ENCODE measurements at places on chromosomes 3 and 15.

DNA sequence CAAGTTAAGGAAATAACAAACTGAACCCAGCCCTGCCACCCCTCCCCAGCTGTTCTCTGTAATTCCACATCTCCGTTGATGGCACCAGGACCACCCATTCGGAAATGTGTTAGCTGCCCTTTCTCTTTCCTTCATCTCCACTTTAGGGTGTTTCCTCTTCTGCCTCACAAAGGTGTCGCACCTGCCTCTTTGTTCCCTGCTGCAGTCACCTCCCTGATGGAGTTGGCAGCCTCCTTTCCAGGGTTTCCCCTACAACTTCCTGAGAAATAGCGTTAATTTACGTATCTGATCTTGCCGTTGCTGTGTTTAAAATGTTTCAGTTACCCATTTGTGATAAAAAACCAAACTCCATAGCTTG, 57.3 kb downstream of the GPR171 start:
- no peak for DNase-seq

- no peak for DNase-seq
These were observed 352.0 kb upstream of the COL8A1 start for GRCh38 chr3:99286266-99286845.

- DNase-seq = no peak
These were observed 16.8 kb downstream of the PLA2G4F start for GRCh38 chr15:42139596-42139995.

DNA sequence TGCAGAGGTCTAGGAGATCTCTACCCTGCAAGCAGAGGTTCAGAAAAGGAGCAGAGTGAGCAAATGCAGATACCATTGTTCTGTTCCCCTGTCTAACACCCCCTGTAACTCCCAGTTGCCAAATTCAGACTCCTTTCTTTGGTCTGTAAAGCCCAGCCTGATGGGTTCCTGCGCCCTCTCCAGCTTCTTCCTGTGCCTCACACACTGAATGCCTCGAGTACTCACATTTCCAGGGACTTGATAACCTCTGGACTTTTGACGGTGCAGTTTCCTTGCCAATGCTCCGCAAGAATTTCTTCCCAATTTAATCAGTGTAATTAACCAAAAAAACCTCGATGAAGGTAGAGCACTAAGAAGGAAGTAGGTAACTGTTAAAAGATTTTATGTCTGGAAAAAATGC, 19.3 kb downstream of the PDE8A start:
- no peak for DNase-seq

DNA sequence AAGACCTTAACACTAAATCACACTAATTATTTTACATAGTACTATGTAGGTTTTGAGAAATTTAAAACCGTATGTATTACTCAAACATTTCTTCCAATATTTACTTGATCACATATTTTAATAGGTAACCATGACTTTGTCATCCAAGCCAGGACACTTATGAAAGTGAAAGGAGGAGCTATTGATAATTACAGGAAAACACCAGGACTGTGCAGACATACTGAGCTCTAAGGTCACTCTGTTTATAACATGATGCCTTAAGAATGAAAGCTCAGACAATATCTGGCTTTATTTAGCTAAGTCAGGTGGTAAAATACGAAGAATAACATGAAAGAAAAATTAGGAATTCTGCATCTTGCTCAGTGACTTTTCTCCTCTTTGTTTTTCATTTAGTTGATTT, 216.0 kb upstream of the NANOGP8 start:
- DNase-seq = no peak

GRCh38 chr3:178520451-178520850, 15.8 kb upstream of the KCNMB2 start:
- no peak for DNase-seq

- DNase-seq = no peak
These were observed 328.7 kb downstream of the ZBBX start for GRCh38 chr3:167051421-167051820.

DNA sequence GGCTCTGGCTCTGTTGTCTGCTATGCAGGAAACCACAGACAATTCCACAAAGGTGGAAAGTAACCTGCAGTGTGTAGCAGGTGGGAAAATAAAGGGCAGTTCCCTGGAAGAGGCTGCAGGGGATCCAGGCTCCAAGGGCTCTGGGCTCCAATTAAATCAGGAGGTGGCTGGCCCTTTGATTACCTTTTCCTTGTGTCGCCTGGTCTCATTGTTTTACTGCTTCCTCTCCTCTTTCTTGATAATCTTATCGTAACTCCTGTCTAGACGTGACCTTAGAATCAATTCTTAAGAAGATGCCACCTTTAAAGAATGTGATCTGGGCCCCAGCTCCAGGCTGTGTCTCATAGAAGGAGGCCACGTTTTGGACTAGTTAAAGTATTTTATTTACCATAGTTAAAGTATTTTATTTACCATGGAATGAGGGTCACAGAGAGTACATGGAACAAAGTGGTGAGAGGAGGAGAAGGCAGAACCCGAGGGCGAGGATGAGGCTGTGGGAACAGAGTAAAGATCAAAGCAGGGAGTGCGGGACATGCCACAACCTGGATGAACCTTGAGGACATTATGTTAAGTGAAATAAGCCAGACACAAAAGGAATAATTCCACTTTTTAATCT, 237.5 kb upstream of the STT3B start:
- DNase-seq = no peak

- no peak for DNase-seq
These were observed 149.6 kb upstream of the TLE3 start for GRCh38 chr15:70247281-70247680.

DNA sequence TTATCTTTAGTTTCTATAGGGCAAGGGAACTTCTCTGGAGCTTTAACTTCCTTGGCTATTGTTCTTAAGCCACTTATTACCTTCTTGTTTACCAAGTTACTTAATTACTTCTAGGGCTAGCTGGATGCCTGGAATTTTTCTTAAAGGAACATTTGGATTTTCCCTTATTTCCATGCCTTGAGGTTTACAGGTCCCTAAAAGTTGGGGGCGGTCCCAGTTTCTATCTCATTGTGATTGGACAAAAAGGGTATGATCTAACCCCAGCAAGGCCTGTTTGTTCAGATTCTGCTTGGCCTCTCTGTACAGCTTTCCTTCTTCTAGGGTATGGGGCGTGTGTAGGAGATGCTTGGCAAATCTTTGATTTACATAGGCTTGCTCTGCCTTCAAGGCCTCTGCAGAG, 17.4 kb downstream of the PDHB start:
- DNase-seq = no peak

- no peak for DNase-seq
These were observed 7.8 kb downstream of the MFSD1 start for GRCh38 chr3:158809642-158810041.

- DNase-seq = no peak
These were observed 3.7 kb upstream of the GRM2 start for GRCh38 chr3:51703068-51703760.

GRCh38 chr3:173800154-173800553, 402.6 kb downstream of the NLGN1 start:
- no peak for DNase-seq

DNA sequence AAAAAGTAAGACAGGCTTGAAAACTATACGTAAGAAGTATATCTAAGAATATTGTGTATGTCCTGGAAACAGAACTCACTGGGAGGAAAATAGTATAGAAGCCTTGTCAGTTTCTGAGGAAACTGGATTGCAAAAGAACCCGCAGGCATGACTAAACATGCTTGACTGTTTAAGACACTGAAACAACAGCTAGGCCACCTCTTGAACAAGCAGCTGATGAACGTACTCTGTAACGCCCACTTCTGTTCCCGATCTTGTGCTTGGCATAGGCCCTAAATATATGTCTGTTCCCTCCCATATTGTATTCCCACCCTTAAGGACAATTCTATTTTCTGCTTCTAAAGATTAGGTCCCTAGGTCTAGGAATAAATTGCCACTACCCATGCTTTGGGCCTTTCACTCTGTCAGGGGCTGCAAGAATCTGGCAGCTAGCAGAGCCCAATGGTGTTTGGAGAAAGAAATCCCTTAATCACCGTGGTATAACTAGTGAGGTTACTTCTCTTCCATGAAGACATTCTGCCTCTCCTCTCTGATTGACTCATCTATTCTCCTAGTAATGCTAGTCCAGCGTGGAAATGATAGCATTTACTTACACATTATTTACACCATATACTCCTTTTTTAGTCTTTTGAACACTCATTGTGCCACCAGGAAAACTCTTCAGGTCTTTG, 46.2 kb downstream of the CD200 start:
- DNase-seq = no peak

- no peak for DNase-seq
These were observed 534.2 kb downstream of the ZIC1 start for GRCh38 chr3:147943265-147943945.

- no peak for DNase-seq
These were observed 78.5 kb downstream of the TMCO5A start for GRCh38 chr15:38012894-38013293.

- no peak for DNase-seq
These were observed 4.0 kb downstream of the TEX9 start for GRCh38 chr15:56369234-56369633.

DNA sequence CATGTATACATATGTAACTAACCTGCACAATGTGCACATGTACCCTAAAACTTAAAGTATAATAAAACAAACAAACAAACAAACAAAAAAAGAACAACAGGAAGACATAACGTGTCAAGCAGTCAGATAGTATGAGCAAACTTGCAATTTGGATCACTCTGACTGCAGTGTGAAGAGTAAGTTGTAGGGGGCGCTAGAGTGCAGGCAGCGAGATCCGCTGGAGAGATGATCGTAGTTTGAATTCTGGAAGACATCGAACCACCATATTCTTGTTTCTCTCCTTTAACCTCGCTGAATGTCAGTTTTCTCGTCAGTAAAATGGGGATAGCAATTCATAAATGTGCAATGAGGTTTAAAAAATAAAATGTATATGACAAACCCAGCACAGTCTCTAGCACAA, 165.2 kb upstream of the LMCD1 start:
- DNase-seq = no peak

- no peak for DNase-seq
These were observed 115.1 kb upstream of the FAM174B start for GRCh38 chr15:92770641-92771040.

DNA sequence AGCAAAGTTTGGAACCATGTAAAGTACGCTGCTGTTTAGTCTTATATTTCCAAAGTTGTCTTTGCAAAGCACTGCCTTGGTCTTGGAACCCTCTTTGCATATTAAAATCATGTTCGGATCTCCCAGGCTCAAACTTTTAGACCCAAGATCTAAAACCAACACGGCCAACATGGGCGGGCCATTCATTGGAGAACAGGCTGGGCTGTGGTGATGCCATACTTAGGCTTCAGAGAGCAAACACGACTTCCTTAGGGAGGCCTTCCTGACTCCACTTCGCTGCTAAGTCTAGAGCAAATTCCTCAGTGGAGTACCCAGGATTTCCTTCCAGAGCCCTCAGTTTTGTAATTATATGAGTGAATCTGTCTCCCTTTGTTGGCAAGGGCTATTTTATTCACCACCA, 3.5 kb downstream of the MAN2C1 start:
- no peak for DNase-seq

GRCh38 chr3:2727610-2728318, 382.4 kb downstream of the IL5RA start:
- DNase-seq = no peak

DNA sequence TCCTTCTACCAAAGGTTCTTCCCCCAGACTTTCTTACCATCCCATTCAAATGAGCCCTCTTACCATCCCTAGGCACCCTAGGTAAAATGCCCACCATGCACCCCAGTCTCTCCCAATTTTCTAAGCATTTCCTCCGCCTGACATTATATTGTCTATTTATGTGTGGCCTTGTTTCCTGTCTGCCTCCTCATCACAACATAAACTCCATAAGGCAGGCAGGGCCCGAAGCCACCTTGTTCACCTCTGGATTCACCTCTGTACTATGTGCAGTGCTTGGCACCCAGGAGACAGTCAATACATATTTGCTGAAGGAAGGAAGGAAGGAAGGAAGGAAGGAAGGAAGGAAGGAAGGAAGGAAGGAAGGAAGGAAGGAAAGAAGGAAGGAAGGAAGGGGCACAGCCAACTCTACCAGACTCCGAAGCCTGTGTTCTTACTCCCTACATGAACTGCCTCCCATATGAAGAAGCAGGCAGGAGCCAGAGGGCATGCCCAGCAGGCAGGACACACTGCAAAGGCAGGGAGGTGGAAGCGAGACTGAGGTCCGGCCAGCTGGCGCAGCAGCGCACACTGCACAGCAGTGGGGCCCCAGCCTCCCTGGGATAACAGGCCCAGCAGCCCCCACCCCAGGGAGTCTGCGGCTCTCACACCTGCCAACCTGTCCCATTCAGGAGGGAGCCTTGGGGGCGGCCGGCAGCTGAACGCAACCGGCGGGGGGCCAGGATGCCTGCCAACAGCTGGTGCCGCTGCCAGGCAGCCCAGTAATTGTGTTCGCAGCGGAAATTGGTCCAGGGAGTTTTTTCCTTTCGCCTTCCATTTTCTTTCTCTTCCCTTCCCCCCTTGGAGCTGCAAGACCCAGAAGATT, 106.0 kb upstream of the LINGO1 start:
- DNase-seq = no peak

GRCh38 chr3:49790626-49791411, 4.5 kb upstream of the IP6K1 start:
- no peak for DNase-seq

DNA sequence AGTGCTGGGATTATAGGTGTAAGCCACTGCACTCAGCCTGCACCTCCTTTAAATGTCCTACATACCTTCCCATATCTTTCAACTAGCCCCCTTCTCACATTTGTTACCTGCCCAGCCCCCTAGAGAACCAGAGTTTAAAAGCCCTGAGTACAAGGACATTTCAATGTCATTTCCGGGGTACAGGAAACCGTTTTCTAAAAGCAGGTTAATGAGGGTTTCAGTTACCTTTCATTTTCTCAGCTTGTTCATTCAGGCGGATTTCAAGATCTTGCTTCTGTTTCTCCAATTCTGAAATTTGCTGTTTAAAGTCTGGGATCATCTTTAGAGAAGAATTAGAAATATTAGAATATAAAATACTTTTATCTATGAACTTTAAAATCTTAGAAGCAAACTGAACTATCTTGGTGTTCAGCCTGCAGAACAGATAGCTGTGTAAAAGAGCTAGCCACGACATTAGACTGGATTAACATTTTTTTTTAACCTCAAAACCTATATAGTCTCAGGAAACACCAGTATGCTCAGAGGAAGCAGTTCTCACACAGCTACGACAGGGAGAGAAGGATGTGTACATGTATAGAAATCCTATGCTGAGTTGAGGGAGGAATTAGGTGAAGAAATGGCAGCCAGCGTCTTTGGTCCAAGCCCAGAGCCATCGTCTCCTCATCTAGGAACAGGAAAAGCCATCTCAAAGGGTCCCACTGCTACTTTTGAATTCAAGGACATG, 29.9 kb upstream of the GNB5 start:
- no peak for DNase-seq

GRCh38 chr15:65832549-65833364, 36.5 kb upstream of the RAB11A start:
- DNase-seq = peak; percentile 35

GRCh38 chr3:101091489-101091888, 98.3 kb upstream of the ABI3BP start:
- DNase-seq = no peak

Measured in activated T-cell treated with anti-CD3 and anti-CD28 coated beads for 48 hours (primary cell).